NCI-H82 (cell line): ENCODE measurements at places on chromosomes 2 and 18.

GRCh38 chr18:28594034-28594433, 417.1 kb upstream of the CDH2 start:
- DNase-seq = no peak

GRCh38 chr2:233501198-233502076, 65.1 kb downstream of the USP40 start:
- no peak for DNase-seq

DNA sequence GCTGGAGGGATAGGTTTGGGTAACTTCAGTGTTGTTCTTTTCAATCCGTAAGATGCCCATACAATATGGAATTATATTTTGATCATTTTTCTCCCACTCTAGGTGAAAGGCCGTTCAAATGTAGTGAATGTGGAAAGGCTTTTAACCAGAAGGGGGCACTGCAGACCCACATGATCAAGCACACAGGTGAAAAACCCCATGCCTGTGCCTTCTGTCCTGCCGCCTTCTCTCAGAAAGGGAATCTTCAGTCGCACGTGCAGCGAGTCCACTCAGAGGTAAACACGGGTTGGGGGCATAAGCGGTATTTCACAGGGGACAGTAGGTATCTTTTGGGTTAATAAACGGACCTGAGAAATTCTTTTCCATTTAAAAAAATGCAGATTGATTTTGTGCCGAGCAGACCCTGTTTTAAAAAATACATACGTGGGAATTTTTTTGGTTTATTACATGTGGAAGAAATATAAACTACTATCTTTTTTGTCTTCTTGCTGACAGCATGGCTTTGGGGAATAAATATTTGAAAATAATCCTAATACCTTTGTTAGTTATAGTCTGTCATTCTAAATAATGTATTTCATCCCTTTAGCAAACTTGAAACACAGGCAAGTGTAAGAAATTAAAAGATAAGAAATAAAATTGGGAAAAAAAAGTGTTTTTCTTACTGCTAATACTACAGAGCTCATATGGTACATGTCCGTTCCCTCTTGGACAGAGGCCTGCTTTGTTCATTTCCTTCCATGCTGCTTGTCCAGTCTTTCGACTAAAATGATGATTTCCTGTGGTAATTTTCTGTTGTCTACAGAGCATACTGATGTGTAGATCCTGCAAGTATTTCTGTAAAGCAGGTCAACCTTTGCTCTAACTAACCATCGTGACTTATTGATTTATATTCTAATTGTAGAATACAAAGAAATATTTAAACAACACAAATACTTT, 53.3 kb downstream of the ZNF236 start:
- DNase-seq = peak; percentile 79

DNA sequence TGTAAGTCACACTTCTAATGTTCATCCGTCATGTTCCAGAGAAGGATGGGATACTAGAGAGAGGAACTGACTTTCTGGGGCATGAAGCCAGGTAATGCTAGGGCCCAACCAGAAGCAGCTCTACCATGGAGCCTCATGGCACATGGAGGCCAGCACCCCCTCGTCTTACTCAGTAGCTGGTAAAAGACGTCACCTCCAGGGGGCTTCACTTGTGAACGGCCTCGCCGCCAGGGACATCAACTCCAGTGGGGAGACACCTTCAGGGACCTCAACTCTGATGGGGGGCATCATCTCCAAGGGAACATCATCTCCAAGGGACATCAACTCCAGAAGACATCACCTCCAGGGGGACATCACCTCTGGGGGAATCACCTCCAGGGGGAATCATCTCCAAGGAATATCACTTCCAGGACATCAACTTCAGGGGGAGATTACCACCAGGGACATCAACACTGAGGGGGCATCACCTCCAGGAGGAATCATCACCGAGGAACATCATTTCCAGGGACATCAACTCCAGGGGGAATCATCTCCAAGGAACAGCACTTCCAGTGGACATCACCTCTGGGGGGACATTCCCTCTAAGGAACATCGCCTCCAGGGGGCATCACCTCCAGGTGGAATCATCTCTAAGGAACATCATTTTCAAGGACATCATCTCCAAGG, 168.4 kb downstream of the NDUFA10 start:
- DNase-seq = no peak

DNA sequence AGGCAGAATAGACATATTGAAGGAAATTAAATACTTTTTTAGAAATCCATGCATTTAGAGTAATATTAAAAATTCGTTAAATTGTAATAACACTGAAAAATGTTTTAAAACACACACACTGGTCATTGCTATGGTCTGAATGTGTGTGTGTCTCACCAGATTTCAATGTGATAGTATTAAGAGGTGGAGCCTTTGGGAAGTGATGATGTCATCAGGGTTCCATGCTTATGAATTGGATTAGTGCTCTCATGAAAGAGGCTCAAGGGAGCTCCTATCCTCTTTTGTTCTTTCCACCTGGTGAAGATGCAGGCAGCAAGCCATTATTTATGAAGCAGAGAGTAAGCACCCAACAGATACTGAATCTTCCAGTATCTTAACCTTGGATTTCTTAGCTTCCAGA, 441.8 kb downstream of the CDH2 start:
- peak; percentile 82 for DNase-seq

DNA sequence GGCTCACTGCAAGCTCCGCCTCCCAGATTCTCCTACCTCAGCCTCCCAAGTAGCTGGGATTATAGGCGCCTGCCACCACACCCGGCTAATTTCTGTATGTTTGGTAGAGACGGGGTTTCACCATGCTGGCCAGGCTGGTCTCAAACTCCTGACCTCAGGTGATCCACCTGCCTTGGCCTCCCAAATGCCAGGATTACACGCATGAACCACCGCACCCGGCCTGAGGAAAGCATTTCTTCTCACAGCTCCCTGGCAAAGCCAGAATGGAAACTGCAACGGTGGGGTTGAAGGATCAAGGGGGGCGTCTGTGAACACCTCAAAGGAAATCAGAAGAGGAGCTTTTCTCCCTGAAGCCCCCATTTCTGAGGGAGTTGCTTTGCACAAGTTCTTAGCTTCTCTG, 11.2 kb upstream of the TEX51 start:
- no peak for DNase-seq

GRCh38 chr2:113179446-113180045, 5.8 kb downstream of the PSD4 start:
- no peak for DNase-seq

GRCh38 chr2:201507725-201508124, 56.2 kb downstream of the STRADB start:
- no peak for DNase-seq

GRCh38 chr2:235095569-235095968, 143.8 kb downstream of the SH3BP4 start:
- DNase-seq = no peak

DNA sequence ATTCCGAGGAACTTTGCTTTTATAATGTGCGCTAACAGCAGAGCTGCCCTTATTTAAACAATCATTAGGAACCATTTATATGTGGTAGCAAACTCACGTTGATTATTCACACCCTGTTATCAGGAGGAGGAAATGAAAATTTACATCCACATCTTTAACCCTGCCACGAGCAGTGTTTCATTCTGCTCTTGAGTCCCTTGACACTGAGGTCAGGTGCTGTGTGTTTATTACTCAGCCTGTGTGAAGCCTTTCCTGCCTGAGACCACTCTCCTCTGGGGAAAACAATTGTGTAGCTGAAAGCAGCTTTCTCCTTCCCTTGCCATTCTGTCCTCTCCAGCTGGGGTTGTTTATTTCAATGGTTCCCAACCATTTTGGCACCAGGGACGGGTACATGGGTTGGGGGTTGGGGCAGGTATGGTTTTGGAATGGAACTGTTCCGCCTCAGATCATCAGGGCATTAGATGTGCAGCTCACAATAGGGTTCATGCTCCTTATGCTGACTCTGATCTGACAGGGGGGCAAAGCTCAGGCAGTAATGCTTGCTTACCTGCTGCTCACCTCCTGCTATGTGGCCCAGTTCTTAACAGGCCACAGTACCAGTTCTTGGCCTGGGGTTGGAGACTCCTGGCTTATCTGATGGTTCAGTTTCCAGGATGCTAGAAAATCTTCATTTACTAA, 651.1 kb downstream of the TDRD15 start:
- DNase-seq = no peak

GRCh38 chr2:120177973-120178372, 45.2 kb downstream of the TMEM185B start:
- DNase-seq = no peak

DNA sequence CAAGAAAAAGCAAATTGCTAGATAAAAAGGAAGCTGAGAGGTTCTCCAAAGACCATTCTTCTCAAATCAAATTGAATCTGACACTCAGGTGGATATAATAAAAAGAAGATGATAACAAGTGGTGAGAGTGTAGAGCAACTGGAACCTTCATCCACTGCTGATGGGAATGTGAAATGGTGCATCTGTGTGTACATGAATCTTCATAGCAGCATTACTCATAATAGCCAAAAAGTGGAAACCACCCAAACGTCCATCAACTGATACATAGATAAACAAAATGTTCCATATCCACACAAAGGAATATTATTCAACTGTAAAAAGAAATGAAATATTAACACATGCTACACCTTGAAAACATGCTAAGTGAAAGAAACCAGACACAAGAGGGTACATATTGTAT, 357.2 kb upstream of the EPHA4 start:
- no peak for DNase-seq

- peak; percentile 54 for DNase-seq
These were observed 1.7 kb upstream of the STAMBP start for GRCh38 chr2:73827018-73827417.

DNA sequence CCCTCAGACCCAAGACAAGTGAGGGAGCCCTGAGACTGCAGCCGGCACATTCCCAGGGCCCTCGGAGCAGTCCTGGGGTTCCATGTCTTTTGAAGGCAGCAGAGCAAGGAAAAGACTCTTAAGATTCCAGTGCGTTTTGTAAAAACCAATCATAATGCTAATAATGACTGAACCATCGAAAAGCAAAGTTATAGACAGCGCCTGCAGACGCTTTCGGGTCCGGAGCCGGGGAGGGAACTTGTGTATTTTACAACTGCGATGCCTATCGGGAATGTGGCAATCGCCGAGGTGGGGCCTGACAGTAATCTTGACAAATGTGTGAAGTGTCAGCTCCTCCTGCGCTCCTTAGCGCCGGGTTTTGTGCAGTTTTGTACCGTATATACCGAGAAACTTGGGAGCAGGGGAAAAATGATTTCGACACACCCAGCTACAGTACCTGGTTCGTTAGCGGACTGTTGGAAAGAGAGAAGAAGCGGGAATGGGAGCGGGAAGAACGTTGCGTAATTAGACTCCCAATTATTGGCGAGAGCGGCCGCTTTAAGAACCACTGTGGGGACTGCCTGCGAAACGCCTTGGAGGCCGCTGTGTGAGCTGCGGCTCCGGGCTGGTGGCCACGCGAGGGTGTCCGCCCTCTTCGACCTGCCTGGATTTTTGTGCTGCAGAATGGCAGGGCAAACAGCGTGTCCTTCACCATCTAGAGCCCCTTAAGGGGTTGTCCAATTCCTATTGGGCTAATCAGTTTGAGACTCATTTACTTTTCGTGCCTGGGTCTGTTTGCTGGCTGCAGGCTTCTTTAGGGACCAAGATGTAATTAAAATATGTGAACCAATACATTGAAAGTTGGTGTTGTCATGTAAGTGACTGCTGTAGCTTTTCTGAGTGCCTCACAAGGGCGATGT, 2.4 kb downstream of the EPAS1 start:
- DNase-seq = peak; percentile 90

- no peak for DNase-seq
These were observed 210.3 kb downstream of the CLIP4 start for GRCh38 chr2:29325544-29325943.

- no peak for DNase-seq
These were observed 60.5 kb downstream of the CDK15 start for GRCh38 chr2:201866643-201867473.

DNA sequence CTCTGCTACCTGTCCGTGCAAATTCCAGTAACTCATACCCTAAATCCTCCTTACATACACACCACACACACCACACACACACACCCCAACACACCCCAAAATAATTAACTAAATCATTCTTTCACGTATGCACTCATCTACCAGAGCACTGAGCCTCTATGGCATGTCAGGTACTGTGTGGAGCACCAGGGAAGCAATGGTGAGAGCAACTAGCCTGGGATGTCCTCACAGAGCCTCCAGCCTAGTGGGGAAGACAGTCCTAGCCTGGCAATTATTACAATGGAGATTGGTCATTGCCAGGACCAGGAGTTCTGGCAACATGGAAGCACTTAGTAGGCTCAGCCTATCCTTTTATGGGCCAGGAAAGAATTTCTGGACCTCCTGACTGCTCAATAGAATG, 72.7 kb upstream of the LCLAT1 start:
- DNase-seq = no peak

- no peak for DNase-seq
These were observed 1241.1 kb upstream of the ZEB2 start for GRCh38 chr2:145760781-145761649.

- DNase-seq = no peak
These were observed 330.2 kb downstream of the DSC3 start for GRCh38 chr18:30712383-30712782.

DNA sequence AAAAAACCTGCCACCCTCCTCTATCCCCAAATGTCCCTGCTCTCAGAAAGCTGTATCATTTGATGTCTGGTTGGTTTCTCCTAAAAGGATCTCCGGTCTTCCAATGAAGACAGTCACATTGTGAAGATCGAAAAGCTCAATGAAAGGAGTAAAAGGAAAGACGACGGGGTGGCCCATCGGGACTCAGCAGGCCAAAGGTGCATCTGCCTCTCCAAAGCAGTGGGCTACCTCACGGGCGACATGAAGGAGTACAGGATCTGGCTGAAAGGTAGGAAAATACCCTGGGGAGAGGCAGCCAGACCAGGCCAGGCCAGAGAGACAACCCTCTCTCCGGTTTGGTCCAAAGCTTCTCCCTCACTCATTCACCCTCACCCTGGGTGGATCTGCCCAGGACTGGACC, 10.3 kb downstream of the SLC14A2 start:
- no peak for DNase-seq

GRCh38 chr2:62195421-62196277, at the start of gene B3GNT2:
Gene B3GNT2 (plus strand): TSS chr2:62196115. CDS start chr2:62222221, 26,106 bp downstream.
- peak; percentile 74 for DNase-seq

GRCh38 chr18:63949068-63949737, at the start of gene HMSD:
Gene HMSD (plus strand): TSS chr18:63949301. CDS start chr18:63953456, 4,155 bp downstream.
- peak; percentile 72 for DNase-seq

- no peak for DNase-seq
These were observed 35.4 kb upstream of the DARS1 start for GRCh38 chr2:136020831-136021230.

DNA sequence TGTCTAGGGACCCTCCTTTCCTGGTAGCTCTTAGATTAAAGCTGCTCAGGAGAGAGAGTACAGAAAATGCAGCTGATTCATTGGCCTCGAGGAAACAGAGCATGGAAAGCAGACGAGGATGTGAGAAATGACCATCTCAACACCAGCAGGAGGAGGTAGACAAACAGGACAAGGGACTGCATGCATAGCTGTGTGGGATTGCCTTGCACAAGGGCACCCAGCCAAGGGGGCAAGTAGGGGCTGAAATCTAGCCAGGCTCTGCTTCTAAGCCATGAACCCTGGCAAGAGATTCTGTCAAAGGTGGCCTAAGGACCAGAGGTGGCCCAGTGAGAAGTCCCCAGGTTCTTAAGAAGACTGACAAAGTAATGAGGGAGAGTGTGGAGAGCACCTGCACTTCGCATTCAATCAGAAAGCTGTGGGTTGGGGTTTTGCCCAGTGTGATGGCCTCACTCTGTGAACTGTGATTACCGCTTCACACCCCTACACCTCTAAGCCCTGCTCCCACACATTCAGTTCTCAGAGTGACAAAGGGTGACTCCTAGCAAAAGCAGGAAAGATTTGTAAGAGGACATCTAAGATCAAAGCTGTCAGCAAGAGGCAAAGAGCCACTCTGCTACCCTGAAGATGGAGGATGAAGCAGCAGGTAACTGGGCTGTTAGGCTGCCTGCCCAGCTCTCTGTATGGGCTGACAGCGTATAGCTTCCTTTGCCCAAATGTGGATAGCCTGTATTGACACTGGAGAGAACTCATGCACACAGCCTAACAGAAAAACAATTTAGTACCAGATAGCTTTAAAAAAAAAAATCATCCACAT, 151.3 kb upstream of the PELI1 start:
- no peak for DNase-seq
